Vein endothelial cell (primary cell): ENCODE measurements at places on chromosomes 16 and 17. TPM values are rescaled to one million over a fixed set of nuclear protein-coding genes. Genes with fewer than 3 reads are reported as not detected.

The TBX6 gene
- total RNA-seq, result 0.10 and 0.33 TPM in 2 replicates

The KRTAP3-1 gene
- total RNA-seq, result not detected in 2 replicates

The OR1F1 gene
- 0.33 TPM in 1 of 2 replicates, not detected in the other for total RNA-seq

The PDILT gene
- not detected in 2 replicates for total RNA-seq

The NLRC3 gene
- 1.9 and 2.6 TPM in 2 replicates for total RNA-seq

The NPIPB6 gene
- total RNA-seq, result 1.1 TPM in 1 of 2 replicates, not detected in the other

The CBFA2T3 gene
- 0.19 TPM in 1 of 2 replicates, not detected in the other for total RNA-seq

The FAHD1 gene
- 76.4 and 86.2 TPM in 2 replicates for total RNA-seq

The KRTAP3-2 gene
- total RNA-seq, result not detected in 2 replicates

The TBC1D3E gene
- not detected in 2 replicates for total RNA-seq

The SPATA2L gene
- total RNA-seq, result 22.4 and 25.2 TPM in 2 replicates

The MMP2 gene
- 70.8 and 78.7 TPM in 2 replicates for total RNA-seq

The PPL gene
- 1.3 and 2.6 TPM in 2 replicates for total RNA-seq

The CDH11 gene
- 73.2 and 75.1 TPM in 2 replicates for total RNA-seq

The KIF19 gene
- 1.3 and 9.6 TPM in 2 replicates for total RNA-seq

The KRTAP2-3 gene
- not detected in 2 replicates for total RNA-seq

The FOXF1 gene
- total RNA-seq, result 0.19 and 0.65 TPM in 2 replicates

The JPH3 gene
- 0.48 and 0.65 TPM in 2 replicates for total RNA-seq

The C17orf58 gene
- 16.5 and 25.5 TPM in 2 replicates for total RNA-seq

The RHBDF1 gene
- total RNA-seq, result 27.1 and 29.2 TPM in 2 replicates

The PPY gene
- not detected in 2 replicates for total RNA-seq

The PSMC3IP gene
- total RNA-seq, result 4.6 and 7.1 TPM in 2 replicates

The TBC1D28 gene
- total RNA-seq, result not detected in 2 replicates

The TPSAB1 gene
- total RNA-seq, result not detected in 2 replicates
